GM12892 (cell line): ENCODE measurements at places on chromosomes 5 and 9.

- no peak for DNase-seq
Measured at GRCh38 chr9:18396102-18396728, 77.7 kb upstream of the ADAMTSL1 start.

DNA sequence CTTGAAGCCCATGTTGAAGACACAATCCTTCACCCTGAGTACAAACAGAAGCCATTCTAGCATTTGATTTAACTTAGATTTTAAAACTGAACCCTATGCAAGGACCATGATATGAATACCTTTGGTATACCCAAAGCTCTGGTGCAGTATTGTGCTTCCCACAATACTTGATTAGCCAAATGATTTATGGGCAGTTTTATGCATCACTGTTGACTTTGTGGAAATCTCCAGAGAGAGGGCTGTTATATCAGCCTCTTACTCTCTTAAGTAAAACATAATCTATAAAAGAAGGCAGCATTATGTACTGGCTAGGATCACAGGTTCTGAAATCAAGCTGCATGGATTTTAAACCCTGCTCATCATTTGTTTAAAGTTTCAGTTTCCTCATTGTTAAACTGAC, 762.8 kb downstream of the EFNA5 start:
- no peak for DNase-seq

DNA sequence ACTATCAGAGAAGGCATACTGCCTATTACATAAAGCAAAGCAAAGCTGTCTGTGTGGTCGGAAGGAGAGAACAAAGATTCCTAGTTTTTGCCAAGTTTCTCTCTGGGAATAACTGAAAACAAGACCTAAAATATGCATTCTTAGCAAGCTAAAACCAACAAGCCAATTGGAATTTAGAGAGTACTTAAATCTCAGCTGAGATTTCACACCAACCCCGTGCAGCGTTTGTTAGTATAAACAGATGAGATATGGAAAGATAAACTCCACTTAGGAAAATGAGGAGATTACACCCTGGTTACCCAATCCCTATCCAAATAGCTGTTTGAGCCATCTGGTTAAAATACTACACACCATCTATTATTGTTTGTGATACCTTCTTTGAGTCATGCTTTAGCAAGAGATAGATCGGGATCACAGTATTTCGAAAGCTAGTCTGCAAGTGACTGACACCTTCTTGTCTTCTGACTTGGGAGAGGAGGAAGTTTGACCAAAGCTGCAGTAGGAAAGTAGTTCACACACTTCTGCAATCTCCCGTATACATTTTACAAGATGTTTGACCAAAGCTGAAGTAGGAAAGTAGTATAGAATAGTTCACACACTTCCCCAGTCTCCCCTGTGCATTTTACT, 18.2 kb downstream of the FAF2 start:
- no peak for DNase-seq

DNA sequence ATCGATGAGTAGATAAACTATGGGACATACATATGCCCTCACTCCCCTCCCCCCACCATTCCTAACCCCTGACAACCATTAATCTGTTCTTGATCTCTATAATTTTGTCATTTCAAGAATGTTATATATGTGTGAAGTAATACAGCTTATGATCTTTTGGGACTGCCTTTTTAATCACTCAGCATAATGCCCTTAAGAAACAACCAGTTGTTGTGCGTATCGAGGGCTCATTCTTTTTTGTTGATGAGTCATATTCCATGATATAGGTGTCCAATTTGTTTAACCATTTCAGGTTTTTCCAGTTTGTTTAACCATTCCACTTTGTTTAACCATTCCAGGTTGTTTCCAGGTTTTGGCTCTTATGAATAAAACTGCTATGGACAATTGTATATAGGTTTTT, 75.6 kb downstream of the ARHGEF28 start:
- no peak for DNase-seq

- DNase-seq: no peak
Measured at GRCh38 chr9:4769321-4770080, 23.2 kb upstream of the RCL1 start.

DNA sequence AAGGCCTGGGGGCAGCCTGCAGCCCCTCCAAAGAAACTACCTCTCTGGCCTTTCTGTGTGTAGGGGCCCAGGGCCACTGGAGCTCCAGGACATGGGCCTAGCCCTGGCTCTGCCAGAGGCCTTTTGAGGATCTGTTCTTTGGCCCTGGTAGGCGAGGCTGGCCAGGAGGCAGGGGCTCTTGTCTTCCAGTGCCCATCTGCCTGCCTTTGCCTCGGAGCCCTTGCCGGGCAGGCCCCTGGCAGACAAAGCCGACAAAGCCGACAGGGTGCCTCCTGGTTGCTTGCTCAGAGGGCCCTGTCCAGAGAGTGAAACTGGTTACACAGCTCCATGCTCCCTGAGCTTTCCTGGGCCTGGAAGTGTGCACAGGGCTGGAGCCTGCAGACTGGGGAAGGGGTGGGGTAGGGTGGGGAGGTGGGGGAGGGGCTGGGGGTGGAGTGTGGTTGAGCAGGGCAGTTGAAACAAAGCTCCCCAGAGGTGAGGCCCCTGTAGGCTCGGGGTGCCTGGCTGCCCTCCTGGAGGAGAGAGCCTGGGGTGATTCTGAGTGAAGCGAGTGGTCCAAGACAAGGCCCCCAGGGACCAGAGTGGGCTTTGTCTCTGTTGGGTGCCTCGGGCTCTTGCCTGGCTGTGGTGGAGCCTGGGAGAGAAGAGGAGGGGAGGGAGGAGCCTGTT, 29.3 kb downstream of the PTPA start:
- DNase-seq: no peak

DNA sequence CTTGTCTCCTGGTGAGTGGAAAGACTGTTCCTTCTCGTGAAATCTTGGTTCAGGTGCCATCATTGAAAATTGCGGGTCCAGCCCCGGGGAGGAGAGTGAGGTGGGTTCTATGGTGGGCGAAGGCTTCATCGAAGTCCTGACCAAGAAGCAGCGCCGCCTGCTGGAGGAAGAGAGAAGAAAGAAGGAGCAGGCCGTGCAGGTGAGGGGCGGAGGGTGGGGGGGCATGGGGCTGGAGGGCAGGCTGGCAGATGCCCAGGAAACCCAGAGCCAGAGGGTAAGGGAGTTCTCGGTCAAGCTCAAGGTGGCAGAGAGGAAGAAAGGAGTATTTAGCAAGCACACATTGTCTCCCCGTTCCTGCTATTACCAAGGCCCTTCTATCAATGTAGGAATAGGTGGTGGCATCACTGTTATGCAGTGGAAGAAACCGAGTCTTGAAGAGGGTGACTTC, 24.3 kb upstream of the POMT1 start:
- no peak for DNase-seq

DNA sequence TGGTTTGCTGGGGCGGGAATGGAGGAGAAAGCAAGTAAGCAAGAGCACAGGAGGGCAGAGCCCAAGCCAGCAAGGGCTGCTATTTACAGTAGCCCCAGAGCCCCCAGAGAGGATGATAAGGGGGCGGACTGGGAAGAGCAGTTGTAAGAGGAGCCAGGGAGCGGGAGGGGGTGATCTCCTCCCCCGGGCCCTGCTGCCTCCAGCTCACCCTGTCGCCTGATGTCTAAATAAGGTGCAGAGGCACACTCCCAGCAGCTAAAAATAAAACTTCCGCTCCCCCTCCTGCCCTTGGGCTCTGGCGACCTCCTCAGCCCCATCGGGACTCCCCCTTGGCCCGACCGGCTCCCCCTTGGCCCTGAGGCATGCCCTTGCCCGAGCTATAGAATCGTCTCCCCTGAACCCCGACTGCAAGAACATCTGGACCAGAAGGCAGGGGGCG, 14.4 kb upstream of the CCDC69 start:
- peak; percentile 47 for DNase-seq

DNA sequence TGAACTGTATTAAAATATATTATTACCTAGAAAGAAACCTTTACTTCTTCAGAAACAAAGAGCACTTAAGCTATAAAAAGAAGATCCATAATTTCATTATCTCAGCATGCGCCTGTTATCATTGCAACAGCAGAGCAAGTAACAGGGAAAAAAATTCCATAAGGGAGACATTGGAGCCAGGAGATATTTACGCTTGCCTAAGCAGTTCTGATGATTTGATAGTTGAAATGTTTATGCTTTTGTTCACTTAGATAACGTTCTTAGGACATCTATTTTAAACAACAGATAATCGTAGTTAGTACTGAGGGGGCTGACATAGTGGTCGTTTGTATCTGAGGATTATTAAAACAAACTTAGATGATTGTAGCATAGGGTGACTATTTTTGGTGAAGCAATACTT, 252.5 kb downstream of the NNT start:
- DNase-seq: no peak

DNA sequence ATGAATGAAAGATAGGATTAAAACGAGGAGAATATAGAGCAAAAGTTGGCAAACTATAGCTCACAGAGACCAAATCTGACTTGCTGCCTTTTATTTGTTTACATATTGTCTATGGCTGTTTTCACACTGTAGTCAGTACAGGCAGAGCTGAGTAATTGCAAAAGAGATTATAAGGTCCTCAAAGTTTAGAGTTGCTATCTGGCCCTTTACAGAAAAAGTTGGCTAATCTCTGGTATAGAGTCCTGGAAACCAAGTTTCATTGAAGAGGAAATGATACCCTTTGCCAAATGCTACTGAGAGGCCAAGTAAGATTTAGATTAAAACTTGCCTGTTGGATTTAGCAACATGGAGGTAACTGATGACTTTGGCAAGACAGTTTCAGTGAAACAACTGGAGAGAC, 36.0 kb downstream of the LYRM7 start:
- DNase-seq: no peak

GRCh38 chr9:97438257-97438656, 26.4 kb downstream of the TDRD7 start:
- no peak for DNase-seq

DNA sequence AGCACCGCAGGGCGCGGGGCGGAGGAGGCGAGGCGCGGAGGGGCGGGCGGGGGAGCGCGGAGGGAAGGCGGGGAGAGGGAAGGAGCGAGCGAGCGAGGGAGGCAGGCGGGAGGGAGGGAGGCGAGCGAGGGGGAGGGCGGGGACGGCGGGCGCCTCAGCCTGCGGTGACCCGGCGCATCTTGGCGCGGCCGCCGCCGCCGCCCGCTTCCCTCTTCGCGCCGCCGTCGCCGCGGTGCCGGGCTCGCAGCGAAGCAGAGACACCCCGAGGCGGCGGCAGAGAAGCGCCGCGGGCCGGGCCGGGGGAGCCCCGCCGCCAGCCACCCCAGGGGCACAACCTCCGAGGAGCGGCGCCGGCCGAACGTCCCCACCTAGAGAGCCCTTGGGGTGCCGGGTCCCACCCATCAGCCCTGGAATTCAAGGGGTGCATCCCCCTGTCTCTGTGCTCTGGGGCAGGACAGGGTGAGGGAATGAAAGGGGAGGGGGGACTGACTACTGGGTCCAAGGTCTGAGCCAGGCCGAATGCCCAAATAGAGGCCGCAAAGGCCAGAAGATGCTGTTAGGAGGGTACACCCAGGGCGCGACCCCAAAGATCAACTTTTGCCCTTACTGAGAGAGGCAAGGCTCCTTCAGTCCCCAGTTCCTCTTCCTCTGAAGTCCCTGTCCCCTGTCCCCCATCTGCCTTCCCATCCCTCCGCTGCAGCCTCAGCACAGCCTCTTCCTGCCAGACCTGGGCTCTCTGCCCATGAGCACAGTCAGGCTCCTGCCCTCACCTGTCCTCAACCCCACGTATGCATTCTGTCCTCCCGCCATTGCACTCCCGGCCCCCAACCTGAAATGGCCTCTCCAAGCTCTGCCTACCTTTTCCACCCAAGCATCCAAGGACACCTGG, at the start of gene ADAMTS2:
TSS of gene ADAMTS2 (minus strand) at position 29 of the 889 bp plus-strand sequence. CDS start 133 bp downstream, outside the sequence.
- DNase-seq: no peak

- no peak for DNase-seq
Measured at GRCh38 chr9:1050125-1050895, at the start of gene DMRT2. Gene DMRT2, plus strand, starts transcription at chr9:1050357. Its CDS starts 1,257 bp downstream, at chr9:1051614.

DNA sequence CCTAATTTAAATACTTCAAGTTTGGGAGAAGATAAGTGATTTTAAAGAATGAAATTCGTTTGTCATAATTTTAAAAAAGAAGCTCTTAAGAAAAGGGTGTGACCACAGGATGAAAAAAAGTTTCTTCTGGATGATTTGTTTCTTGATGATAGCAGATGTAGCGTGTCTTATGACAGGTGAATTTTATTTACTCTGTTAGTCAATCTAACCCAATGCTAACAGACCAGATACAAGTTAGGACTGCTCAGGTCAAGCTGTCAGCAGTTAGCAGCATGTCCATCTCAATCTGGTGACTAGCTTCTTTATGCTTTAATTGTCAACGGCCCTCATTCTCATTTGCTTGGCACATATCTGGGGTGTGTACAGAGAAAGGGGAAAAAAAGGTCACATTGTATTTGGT, 456.0 kb downstream of the BNC2 start:
- DNase-seq: no peak

GRCh38 chr9:126702151-126703001, 88.6 kb downstream of the LMX1B start:
- no peak for DNase-seq
